Astrocyte of the hippocampus (primary cell): ENCODE measurements at places on chromosomes 5 and 9.

GRCh38 chr9:120970244-120970643 lies 43.6 kb upstream of the TRAF1 start:
- DNase-seq: no peak

DNA sequence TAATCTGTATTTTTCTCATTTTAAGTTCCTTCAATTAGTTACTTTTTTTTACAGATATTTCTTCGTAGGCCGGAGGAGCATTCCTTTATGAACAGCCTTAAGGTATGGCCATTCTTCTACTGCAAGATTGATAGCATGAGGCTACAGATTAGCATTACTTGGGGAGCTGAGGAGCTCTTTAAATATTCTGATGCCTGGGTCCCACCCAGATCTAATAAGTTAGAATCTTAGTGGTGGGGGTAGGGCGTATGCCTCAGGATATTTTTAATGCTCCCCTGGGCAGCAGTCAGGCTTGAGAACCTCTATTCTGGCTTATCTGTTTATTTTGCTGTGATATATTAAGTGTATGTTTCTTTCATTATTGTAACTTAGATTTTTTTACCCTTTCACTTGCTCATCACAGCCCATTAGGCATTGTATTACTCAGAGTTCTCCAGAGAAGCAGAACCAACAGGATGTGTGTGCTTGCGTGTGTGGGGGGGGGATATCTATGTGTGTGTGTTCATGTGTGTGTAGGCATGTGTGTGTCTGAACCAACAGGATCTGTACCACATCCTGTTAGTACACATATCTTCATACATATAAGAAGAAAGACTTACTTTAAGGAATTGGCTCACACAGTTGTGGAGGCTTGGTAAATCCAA lies 91.8 kb upstream of the MTAP start:
- DNase-seq: no peak

DNA sequence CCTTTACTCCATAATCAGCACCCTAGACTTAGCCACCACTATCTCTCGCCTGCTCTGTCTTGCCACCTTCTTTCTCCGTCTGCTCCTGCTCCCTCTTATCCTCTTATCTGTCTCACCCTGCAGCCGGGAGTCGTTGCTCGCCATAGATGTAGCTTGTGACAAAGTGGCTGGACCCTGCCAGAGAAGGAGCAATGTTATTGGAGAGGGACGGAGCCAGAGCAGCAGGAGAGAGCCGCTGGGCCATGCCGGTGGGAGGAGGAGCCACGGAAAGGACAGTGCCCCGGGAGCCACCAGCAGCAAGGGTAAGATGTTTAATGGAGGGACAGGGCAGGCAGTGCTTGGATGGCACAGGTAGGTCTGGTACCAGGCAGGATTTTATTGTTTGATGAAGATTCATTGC lies 137.3 kb downstream of the SEC61B start:
- DNase-seq: no peak

DNA sequence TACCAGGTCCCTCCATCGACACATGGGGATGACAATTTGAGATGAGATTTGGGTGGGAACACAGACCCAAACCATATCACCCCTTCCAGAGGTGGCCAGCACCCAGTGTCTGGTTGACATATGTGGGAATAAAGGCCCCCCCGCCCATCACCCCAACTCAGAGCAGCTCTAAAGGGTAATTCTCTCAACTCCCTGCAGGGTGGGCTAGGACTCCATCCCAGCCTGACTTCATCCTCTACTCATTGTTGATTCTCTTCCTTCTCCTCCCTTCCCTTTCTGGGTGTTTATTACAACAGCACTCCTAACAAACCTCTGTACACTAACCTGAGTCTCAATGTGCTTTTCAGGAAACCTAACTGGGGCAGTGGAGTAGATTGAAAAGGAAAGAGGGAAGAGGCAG lies 339.9 kb downstream of the ACTL7B start:
- DNase-seq: no peak

GRCh38 chr9:112120439-112120925 lies 54.6 kb downstream of the SUSD1 start:
- peak; percentile 66 for DNase-seq

DNA sequence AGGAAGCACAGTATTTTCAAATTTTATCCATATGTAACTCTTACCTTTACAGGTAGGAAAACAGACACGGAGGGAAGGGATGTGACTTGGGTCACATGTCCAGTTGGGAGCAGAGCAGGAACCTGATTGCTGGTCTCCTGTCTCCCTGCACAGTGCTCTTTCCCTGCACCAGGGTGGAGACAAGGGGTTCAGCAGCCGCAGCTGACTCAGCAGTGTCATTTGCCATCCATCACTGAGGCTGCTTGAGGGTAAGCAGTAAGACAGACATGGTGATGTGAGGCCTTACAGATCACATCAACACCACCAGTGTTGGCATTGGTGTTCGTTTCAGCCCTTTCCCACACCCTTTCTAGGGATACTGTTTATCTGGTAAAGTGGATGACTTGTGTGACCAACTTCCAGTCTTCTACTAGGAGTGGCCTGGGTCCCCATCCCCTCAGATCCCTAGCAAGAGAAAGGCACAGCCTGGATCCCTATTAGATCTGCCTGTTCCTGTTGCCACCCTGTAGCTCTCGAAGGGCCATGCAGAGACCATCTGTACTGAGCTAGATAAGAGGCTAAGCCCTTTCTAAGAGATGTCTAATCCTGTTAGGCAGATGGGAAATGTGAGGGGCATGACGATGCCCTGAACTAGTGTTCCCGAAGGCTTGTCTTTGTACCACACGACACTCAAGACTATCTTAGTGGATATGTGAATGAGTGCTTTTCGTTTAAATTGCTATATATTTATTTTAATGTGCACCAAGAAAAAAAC lies 29.1 kb downstream of the FRMPD1 start:
- no peak for DNase-seq

DNA sequence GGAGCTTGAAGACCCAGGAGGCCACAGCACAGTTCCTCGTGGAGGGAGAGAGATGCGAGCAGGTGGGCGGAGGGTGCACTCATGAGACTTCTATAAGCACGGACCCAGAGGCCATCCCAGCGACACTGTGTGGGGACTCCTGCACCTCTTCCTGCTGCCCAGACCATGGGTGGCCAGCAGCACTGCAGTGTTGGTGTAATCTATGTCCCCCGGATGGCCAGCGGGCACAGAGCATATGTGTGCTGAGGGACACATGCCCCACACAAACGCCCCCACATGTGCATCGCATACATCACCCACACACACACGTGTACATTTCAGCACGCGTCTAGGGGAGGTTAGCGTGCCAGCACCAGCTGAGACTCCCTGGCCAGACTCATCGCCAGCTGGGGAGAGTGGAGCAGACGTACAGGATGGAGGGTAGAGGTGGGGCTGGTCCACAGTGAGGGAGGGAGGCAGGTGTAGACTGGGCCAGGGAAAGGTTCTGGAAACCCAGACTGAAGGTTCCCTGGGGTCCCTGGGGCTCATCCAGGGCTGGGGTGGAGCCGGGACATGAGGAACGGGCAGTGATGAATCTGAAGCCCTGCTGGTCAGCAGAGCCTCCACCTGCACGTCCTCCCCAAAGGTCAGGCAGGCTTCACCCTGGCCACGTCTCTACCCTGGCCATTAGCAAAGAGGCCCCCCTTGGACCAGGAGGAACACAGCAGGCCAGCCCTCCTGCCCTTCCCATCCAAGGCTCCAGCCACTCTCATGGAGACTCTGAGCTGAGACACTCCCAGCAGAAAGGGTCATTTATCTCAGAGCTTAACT lies 27.6 kb downstream of the ADAMTS2 start:
- no peak for DNase-seq

GRCh38 chr9:94754976-94755475 lies 28.5 kb downstream of the AOPEP start:
- DNase-seq: no peak

DNA sequence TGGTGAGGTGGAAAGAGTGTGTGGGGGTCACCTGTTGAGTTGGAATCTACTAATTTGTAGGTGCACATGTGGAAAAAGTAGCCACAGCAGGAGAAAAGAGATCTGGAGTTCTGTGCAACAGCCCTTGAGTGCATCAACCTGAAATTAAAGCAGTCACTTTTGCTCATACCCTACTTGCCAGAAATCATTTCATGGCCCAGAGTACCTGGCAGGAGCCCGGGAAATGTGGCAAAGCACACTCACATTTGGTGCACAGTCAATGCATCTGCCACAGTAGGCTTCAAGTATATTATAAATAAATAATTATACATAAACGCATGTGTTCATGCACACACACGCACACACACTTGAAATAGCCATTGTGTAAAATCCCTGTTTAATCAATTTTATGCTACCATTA lies 203.0 kb downstream of the ICE1 start:
- no peak for DNase-seq

- DNase-seq: no peak
Measured at GRCh38 chr9:23801523-23801922, 24.5 kb downstream of the ELAVL2 start.

- DNase-seq: no peak
Measured at GRCh38 chr5:125006011-125006685, 259.7 kb upstream of the ZNF608 start.

DNA sequence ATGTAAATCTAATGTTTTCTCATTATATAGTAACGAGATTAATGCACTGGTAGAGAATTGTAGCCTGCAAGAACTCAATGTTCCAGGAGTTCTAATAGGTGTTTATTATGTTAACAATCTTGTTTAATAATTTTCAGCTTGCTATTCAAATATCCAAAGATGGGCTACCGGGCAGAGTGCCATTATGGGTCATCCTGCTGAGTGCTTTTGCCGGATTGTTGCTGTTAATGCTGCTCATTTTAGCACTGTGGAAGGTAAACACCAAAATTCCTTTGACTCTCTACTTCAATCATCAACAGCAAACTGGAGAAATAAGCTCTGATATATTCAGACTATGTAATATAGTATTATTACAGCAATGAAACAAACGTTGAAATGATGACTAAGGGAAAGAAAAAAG lies 41.9 kb upstream of the ITGA2 start:
- DNase-seq: no peak

DNA sequence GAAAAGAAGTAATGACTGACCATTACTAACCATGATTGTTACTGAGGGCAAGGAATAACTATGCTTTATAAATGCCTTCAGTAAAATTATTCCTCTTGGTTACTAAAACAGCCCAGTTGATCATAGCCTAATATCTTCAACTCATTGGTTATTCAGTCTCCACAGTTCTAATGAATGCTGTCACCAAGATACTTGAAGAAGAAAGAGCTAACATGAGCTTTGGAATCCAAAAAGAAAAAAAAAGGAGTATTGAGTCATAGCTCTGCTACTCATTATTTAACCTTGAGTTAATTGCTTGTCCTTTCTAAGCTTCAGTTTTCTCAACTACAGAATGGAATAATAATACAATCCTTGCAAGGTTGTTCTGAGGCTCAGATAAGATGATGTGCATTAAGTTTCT lies 187.7 kb downstream of the BRINP1 start:
- DNase-seq: peak; percentile 41

GRCh38 chr5:138989720-138990119 lies 114.6 kb upstream of the LRRTM2 start:
- DNase-seq: peak; percentile 41

DNA sequence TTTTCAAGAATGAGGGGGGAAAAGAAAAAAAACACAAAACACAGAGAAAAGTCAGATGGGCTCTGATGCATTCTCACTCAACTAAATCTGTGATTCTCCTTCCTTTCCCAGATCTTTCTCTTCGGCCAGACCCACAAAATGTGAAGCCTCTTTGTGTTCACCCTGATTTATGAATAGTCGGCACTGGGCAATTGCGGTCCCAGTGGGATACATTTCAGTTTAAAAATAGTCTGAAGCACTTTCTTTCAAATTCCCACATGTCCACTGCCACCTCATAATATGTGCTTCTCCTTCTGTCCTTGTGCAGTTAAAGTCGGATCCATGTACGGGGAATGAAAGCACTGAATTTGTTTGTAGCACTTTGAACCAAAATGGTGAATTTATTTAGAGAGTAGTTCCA lies 995.4 kb upstream of the WWC1 start:
- peak; percentile 25 for DNase-seq

DNA sequence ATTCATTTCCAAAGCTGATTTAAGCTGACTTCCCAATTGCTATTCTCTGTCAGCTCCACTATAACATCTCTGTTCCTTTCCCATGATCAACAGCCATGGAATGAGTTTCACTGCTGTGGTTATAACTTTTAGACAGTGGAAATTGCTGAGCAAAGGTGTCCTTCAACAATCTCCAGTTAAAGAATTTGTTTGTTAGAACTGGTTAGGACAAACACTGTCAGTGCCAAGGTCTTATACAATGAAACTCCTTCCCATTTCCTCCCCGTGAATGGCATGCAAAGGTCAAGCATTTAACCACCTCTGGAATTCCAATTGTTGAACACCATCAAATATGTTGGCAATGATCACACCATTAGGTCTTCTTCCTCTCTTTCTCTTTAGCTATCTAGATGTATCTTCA lies 45.7 kb upstream of the GHR start:
- DNase-seq: no peak

- DNase-seq: no peak
Measured at GRCh38 chr5:179141867-179142266, 81.7 kb downstream of the ZNF354C start.

GRCh38 chr9:136921307-136921706 lies 23.2 kb downstream of the FBXW5 start:
- no peak for DNase-seq

DNA sequence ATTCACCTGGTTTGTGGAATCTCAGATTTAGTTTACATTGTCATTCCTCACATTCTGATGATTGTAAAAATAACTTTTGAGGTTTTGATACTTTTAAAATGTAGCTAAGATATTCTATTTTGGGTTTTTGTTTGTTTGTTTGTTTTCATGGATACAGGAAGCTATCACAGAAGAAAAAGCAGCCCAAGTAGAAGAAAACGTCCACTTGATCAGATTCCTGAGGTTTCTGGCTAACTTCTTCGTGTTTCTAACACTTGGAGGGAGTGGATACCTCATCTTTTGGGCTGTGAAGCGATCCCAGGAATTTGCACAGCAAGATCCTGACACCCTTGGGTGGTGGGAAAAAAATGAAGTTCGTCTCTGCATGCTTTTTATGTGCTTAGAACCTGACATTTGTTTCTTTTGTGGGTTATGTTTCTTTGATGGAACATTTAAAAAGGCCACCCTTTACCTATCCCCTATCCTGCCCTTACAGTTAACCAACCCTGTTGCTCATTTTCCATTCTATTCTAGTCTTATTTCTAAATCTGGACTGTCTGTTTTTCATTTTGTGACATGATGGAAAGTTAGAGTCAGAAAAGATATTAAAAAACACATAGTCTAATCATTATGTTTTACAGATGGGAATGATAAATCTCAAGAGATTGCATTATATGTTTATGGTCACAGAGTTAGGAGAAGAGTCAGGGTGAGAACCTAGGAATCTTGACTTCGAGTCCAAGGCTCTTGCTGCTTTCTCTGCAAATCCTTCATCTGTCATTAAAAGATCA lies 163.7 kb downstream of the ALDH1A1 start:
- peak; percentile 70 for DNase-seq

- DNase-seq: no peak
Measured at GRCh38 chr5:2849429-2849828, 98.0 kb upstream of the IRX2 start.

DNA sequence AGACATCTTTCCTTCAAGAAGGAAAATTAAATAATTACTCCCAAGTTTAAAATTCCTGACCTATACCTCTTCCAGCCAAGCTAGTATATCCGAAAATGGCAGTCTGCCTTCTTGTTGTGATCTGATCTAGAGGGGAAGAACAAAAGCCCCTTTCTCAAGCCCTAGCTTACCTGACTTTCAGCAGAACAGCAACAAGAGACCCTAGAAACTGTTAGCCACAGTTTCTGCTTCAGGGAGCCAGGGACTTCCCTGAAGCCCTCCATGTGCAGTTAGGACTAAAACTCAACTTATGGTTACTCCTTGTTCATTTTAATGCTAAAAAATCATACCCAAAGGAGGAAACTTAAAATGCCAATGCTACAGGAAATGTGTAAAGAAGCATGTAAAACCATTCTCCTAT lies 366.7 kb upstream of the CTNND2 start:
- DNase-seq: no peak
